ENCODE measurements at places on chromosomes 12 and 14.

GRCh38 chr12:53539526-53539925 is 32.2 kb upstream of the NPFF start:
- no peak for DNase-seq

- DNase-seq = no peak
Measured at GRCh38 chr12:40988355-40988754, 199.8 kb upstream of the PDZRN4 start.

GRCh38 chr12:42606471-42606870 is 16.9 kb upstream of the PRICKLE1 start:
- DNase-seq = no peak

DNA sequence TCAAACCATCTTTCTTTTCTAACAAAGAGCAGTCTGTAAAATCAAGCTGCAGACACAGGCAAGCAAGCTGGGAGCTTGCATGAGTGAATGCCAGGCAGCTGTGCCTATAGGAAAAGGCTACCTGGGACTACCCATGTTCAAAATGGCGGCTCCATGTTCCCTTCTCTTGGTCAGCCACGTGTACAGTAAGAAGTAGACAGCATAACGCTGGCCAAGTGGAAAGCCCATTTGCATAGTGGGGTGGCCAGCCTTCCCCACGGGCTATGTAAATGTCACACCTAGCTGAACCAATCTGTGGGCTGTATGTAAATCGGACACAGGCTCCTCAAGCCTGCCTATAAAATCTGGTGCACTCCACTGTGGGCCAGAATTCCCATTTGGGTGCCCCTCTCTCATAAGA is 117.1 kb downstream of the SYT10 start:
- DNase-seq = no peak

DNA sequence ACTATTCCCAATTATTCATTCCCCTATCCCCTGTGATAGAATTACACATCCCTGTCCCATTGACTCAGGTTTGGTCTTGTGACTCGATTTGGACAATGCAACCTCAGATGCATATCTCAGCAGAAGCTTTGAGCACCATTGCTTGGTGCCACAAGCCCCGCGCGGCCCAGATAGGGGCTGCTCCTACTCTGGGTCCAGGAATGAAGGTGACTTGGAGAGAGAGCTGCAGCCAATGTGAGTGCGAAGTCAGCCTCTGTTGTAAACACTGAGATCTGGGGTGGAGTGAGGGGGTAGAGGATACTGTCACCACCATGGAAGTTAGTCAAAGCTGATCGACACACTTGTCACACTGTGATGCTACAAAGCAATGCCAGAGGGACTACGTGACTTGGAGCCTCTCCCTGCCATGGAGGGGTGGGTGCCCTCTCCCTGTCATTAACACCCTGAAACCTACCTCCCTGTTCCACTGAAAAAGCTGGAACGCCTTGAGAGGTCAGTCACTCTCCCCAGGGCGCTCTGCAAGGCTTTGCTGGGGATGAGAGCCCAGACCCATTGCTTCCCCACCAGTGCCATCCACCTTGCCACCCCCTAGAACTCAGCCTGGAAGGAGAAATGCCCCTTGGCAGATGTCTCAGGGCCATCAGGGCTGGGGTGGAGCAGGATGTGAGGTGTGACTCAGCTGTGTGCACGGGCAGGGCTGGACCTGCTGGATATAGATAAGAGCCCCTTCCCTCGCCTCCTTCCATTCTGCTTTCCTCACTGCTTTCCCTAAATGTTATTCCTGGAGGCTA is 6.6 kb upstream of the PLEK2 start:
- no peak for DNase-seq

GRCh38 chr14:106228541-106229158 is 702.3 kb downstream of the TMEM121 start:
- no peak for DNase-seq

GRCh38 chr14:92978229-92979021 is 55.5 kb downstream of the CHGA start:
- DNase-seq = no peak

DNA sequence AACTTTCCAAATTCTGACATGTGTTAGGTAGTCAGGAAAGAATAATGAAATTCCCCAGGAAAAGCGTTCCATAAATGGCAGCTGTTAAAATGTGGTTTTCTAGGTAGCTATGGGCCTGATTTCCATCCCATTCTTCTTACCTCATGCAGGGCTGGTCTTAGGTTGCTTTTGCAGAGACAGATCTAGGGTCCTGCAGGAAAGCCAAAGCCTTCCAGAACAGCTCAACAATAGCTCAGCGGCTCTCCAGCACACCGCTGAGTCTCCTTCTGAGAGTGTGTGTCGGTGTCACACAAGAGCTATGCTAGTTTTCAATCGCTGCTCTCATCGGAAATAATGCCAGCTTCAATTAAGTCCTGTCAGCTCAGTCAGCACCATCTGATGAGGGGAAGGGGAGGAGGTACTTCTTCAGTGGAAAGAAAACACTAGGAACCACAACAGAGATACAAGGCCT is 106.7 kb downstream of the TMEM30B start:
- no peak for DNase-seq

DNA sequence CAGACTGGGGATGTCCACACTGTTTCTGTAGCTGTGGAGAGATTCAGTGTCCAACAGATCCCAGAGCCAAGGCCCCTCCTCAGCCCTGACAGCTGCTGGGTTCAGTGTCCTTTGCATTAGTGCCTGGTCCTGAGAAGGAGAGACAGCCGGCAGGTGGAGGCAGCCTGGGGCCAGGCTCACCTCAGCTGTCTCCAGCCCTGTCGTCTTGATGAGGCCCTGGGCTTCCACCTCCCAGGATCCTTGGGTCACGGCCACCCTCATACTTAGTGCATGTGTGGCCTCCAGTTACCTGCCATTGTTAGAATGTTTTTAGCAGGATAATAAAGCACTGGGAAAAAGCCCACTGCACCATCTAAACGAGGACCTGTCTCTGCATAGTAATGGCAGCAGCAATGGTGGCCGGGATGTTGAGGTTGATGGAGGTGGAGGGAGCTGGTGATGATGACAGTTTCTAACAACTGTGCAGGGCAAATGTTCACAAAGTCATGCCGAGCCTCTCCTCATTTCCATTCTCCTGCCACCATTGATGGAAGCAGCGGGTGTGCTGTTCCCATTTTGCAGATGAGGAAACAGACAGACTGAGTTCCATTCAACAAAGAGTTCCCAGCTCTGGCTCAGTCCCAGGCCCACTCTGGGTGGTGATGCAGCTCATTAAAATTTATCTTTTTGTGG is 17.7 kb downstream of the ASB2 start:
- no peak for DNase-seq

DNA sequence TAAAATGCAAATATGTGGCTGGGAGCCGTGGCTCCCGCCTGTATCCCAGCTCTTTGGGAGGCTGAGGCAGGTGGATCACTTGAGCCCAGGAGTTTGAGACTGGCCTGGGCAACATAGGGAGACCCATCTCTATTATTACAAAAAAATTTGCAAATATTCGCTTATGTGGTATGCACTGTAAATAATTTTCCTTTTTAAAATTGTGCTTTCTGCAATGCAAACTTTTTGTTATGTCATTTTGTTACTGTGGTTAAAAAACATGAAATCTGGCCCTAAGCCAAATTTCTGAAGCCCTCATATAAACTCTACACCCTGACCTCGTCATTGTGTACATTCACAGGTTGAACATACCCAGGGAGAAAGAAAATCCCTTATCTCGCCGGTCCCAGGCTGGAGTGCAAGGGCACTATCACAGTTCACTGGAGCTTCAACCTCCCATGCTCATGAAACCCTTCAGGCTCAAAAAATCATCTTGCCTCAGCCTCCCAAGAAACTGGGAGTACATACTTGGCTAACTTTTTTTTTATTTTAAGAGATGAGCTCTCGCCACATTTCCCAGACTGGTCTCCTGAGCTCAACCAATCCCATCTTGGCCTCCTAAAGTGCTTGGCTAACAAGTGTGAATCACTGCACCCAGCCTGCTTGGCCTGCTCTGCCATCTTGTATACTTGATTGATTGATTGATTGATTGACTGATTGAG is 24.7 kb downstream of the TRAPPC6B start:
- DNase-seq = no peak

GRCh38 chr14:29077916-29078315 is 311.3 kb downstream of the FOXG1 start:
- no peak for DNase-seq

- no peak for DNase-seq
Measured at GRCh38 chr12:89468648-89469326, 55.8 kb downstream of the GALNT4 start.

- DNase-seq = peak; percentile 78
Measured at GRCh38 chr12:109115758-109116610, at the start of gene ACACB. ACACB (plus strand) TSS chr12:109116587; CDS start chr12:109139406, 22,819 bp downstream.

DNA sequence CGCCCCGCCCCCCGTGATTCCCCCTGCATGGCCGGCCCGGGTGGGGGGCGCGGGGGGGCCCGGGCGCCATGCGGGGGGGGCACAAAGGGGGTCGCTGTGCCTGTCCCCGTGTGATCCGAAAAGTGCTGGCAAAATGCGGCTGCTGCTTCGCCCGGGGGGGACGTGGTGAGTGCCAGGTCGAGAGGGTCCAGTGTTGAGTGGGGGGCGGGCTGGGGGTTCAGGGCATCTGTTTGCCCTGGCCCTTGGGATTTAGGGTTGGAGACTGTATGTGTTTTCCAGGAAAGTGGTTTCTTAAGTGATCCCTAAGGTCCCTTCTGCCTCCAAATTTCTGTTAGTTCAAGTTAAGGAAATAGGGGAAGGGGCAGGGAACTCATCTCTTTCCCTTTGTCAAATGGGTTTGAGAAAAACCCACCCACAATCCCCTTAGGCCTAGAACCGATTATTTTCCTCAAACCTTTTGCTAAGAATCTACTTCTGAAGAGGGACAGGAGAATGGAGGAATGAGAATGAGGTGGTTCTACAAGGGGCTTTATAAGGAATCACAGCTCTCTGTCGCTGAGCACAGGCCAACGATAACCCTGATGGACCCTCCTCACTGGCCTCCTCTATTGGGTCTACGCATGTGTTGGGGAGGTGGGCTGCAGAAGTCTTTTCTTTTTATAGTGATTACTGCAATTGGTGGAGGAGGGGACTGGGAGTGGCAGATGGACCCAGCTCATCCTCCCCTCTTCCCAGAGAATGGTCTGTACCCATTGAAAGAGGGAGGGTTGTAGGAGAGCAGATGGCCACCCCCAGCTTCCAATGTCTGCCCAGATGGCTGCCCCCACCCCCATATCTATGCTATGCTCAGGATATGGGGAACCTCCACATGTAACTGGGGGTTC is 834 bp downstream of the ARHGEF25 start:
- peak; percentile 29 for DNase-seq

Data from tibial artery (tissue), 4 donors.